ENCODE measurements at places on chromosomes 7 and 10.
A peak's percentile ranks its signal among the peaks of the same experiment; 100 is the strongest.

DNA sequence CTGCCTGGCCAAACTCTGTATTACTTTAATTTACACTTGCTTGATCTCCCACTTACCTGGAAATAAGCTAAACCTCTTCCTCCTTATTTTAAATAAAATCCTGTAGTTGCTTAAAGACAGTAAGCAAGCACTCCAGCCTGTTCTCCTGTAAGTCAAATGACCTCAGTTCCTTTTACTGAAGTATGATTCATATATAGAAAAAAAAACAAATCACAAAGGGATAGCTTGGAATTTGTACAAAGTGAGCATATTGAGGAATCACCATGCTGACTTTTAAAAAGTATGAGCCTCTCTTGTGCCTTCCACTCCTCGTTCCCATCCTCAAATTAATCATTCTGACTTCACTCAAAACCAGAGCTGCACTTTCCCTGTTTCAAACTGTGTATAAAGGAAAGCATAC is 52.0 kb downstream of the C10orf90 start:
- no peak for DNase-seq

GRCh38 chr10:119480667-119481066 is 61.9 kb downstream of the RGS10 start:
- DNase-seq, result no peak

DNA sequence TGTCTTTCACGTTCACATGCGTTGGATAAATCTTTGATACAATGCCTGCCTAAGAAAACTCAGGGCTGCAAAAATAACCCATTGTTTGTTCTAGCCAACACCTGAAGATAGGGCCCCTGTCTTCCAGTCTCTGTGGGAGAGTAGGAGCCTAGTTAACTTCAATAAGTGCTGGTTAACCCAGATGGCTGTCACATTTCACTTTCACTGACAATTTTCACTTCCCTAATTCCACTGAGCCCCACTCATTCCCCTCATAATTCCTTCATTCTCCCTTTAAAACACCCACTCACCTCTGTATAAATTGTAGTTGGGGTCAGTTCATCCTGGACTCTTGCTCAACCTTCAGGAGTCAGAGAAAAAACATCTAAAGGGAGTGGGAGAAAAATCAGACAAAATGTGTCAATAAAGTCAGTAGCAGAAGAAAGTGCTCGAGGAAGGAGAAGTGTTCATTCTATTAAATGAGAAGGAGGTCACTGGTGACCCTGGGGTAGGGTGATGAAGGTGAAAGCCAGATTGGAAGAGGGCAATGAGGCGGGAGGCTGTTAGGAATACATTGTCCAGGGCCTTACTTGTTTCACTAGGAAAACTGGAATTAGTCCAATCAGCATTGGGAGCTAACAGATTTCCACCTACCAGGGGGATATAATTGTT is 51.2 kb upstream of the ABI1 start:
- no peak for DNase-seq

DNA sequence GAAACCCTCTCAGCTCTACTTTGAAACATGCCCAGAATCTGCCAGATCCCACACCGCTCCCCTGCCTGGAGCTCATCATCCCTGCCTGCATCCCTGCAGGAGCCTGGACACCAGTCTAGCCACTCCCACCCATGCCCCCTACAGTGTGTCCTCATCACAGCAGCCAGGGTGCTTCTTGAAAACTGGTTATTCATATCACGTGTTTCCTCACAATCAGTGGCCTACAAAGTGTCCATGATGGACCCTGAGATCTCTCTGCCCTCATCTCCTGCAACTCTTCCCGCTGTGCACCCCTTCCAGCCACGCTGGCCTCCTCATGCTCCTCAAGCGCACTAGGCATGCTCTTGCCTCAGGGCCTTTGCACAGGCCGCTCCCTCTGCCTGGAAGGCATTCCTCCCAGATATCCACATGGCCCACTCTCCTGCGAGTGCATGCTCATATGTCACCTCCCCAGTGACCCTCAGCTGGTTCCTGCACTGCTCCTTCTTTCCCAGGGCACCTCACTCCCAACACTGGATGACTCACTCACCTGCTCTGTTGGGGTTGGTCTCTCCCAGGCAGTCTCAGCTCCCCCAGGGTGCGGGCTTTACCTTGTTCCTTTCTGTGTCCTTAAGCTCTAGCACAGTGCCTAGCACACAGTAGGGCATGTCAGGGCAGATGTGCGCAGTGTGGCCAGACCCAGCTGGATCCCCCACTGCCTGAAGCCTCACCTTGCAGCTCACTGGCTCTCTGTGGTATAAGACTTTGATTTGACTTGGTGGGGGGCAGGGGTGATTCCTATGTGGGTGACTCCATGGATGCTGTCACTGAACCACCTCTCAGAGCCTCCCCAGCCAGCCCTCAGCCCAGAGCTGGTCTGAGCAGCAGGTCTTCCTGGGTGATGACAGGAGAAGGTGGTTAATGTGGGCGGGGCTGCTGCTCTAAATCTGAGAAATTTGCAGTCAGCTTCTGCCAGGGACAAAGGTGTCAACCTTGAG is 37.3 kb downstream of the CDH23 start:
- no peak for DNase-seq

GRCh38 chr10:72276421-72277339 is 3.0 kb downstream of the DDIT4 start:
- peak; percentile 69 for DNase-seq

GRCh38 chr10:9147475-9147874 is 1093.0 kb downstream of the GATA3 start:
- DNase-seq, result no peak

DNA sequence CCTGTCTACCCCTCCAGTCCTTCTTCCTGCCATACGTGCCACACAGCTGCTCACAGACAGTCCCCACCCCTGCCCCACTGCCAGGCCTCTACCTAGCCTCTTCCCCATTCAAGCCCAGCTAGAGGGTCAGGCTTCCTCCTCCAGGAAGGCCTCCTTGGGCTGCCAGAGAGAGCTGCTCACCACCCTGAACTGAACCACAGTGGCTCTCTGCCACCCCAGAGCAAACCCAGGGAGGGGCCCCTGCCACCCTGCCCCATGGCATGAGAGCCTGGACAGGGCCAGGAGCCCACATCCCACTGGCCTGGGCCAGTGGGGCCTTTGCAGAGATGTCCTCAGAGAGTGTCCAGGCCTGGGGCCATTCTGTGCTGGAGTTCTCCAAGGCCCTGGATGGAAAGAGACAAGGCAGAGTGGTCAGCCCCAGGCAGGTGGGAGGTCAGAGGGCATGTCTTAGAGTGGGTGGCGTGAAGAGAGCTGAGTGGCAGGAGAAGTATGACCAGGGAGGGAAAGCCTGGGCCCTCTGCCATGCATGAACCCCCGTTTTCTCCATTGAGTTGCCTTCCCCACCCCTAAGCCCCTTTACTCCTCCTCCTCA is 40.4 kb downstream of the TMEM270 start:
- no peak for DNase-seq

DNA sequence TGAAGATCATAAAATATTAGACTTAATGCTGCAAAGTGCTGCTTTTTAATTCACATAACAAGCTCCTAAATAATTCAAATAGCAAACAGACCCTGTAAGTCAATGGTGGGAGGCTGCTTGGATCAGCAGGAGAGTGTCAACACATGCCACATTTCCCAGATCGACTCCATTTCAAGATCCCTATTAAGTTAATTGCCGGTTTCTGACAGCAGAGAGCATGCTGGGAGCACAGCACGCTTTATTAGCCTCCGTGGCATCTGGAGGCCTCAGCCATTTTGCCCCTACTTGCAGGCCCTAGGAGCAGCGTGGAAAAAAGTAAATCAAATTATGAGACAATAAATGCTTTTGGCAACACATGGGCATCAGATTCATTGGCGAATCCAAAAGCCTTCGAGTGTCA is 201.0 kb downstream of the EMX2 start:
- no peak for DNase-seq

DNA sequence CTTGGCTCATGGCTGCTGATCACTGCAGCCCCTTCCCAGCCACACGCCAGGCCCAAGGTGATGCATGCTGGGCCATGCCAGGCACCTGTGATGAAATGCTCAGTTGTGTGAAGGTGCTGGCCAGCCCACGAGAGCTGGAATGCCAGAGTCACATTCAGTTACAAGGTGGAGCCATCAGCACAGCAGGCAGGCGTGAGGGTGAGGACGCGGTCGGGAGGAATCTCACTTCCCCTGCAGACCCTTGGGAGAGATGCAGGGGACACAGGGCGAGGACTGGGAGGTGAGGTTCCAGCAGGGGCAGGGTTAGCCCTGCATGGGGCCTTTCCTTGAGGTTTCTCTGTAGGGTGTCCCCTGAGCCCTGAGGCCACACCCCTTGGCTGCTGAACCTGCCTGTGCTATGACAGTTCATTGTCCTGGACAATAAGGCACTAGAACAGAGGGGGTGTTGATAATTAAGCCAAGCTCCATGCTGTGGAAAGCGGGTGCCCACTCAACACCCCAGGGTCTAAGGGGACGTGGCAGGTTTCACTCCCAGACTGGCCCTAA is 82.4 kb downstream of the ADARB2 start:
- DNase-seq, result no peak

GRCh38 chr7:36002900-36003299 is 150.2 kb upstream of the EEPD1 start:
- no peak for DNase-seq

DNA sequence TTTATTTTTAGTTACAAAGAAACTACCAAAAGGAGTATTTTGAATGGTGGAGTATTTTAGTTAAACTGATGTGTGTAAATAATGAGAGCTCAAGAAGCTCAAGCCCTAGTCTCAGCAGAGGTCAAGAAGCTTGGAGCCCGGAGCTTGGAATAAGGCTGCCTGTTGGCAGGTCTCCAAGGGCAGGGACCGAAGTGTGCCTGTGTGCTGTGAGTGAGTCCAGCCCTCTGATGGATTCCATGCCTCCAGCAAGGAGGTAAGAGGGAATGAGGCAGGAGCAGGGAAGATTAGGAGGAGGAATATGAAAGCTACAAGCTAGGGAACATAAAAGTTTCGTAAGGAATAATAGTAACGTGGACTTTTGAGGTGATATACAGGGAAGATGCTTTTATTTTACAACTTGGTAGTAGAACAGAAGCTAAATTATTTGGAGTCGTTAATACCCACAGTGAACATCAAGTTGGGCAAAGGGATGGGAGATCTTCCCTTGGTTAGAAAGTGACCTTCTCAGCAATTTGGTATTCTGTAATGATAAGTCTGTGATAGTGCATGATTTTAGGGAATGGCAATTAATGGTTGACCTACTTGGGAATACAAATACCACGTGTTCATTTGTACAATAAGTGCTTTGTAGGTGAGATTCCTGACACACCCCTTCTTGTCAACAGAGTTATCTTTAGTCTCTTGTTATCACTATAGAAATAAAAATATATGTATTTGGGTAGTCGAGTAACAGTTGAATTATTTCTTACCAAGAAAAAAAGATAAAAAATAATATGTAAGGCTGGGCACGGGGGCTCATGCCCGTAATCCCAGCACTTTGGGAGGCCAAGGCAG is 4.6 kb downstream of the SEC23IP start:
- peak; percentile 52 for DNase-seq

GRCh38 chr10:104925232-104925851 is 284.3 kb downstream of the SORCS3 start:
- DNase-seq, result peak; percentile 58

- no peak for DNase-seq
Observed at GRCh38 chr7:51031216-51031615, 248.5 kb upstream of the GRB10 start.
